Vein endothelial cell (primary cell): ENCODE measurements at places on chromosomes 16 and 17. TPM values are rescaled to one million over a fixed set of nuclear protein-coding genes. Genes with fewer than 3 reads are reported as not detected.

The SNAI3 gene
- 0.19 and 0.33 TPM in 2 replicates for total RNA-seq

The C17orf113 gene
- 0.29 and 0.33 TPM in 2 replicates for total RNA-seq

The ATP2A1 gene
- 0.19 and 1.6 TPM in 2 replicates for total RNA-seq

The ACSF3 gene
- 27.0 and 35.6 TPM in 2 replicates for total RNA-seq

The KRTAP3-2 gene
- not detected in 2 replicates for total RNA-seq

The HIGD1B gene
- total RNA-seq = not detected in 2 replicates

The SLC13A2 gene
- total RNA-seq = not detected in 2 replicates

The SOX8 gene
- 0.48 and 0.65 TPM in 2 replicates for total RNA-seq

The STAC2 gene
- total RNA-seq = not detected in 2 replicates

The IFT20 gene
- 40.3 and 50.6 TPM in 2 replicates for total RNA-seq

The C1QTNF8 gene
- not detected in 2 replicates for total RNA-seq

The CHST5 gene
- total RNA-seq = 0.33 TPM in 1 of 2 replicates, not detected in the other

The AATK gene
- total RNA-seq = 3.1 and 5.6 TPM in 2 replicates

The PSMD3 gene
- 155 and 179 TPM in 2 replicates for total RNA-seq

The SOX15 gene
- 0.33 TPM in 1 of 2 replicates, not detected in the other for total RNA-seq

The PNMT gene
- total RNA-seq = not detected in 2 replicates

The MGAT5B gene
- total RNA-seq = 2.0 and 2.2 TPM in 2 replicates

The DNASE1L2 gene
- 0.65 and 0.67 TPM in 2 replicates for total RNA-seq

The CACNG5 gene
- total RNA-seq = not detected in 2 replicates

The KRTAP1-1 gene
- not detected in 2 replicates for total RNA-seq

The UTS2R gene
- total RNA-seq = not detected in 2 replicates

The MYBBP1A gene
- total RNA-seq = 83.1 and 85.3 TPM in 2 replicates

The ENPP7 gene
- not detected in 2 replicates for total RNA-seq

The KRT16 gene
- not detected in 2 replicates for total RNA-seq

The TMEM92 gene
- total RNA-seq = under 0.01 and 0.29 TPM in 2 replicates

The EPX gene
- total RNA-seq = not detected in 2 replicates

The EVI2A gene
- 0.19 and 0.33 TPM in 2 replicates for total RNA-seq

The SDR42E2 gene
- total RNA-seq = not detected in 2 replicates

The AOC2 gene
- 0.65 and 1.9 TPM in 2 replicates for total RNA-seq

The RAP1GAP2 gene
- total RNA-seq = 1.8 and 8.8 TPM in 2 replicates

The TEKT5 gene
- total RNA-seq = 0.65 TPM in 1 of 2 replicates, not detected in the other

The SETD6 gene
- 7.6 and 11.4 TPM in 2 replicates for total RNA-seq

The KRT31 gene
- not detected in 2 replicates for total RNA-seq

The RPL23 gene
- 975 and 1,055 TPM in 2 replicates for total RNA-seq

The PPY gene
- not detected in 2 replicates for total RNA-seq

The ZNF597 gene
- total RNA-seq = 2.5 and 2.9 TPM in 2 replicates

The TMC7 gene
- total RNA-seq = 4.2 and 8.8 TPM in 2 replicates

The SIAH1 gene
- total RNA-seq = 27.4 and 28.2 TPM in 2 replicates

The TMEM235 gene
- total RNA-seq = not detected in 2 replicates

The HSPB9 gene
- not detected in 2 replicates for total RNA-seq

The CMTM2 gene
- not detected in 2 replicates for total RNA-seq

The CLEC3A gene
- total RNA-seq = not detected in 2 replicates

The RPH3AL gene
- total RNA-seq = 11.9 and 18.0 TPM in 2 replicates

The TCAP gene
- total RNA-seq = 0.65 and 0.67 TPM in 2 replicates

The MIF4GD gene
- total RNA-seq = 11.6 and 13.7 TPM in 2 replicates

The GLP2R gene
- total RNA-seq = not detected in 2 replicates

The MYO15B gene
- 17.4 and 17.6 TPM in 2 replicates for total RNA-seq

The CHST4 gene
- not detected in 2 replicates for total RNA-seq

The ABCA6 gene
- 34.3 and 51.7 TPM in 2 replicates for total RNA-seq

The PIMREG gene
- total RNA-seq = 8.8 and 16.2 TPM in 2 replicates

The SSTR5 gene
- total RNA-seq = 1.3 TPM in 1 of 2 replicates, not detected in the other

The HSD17B1 gene
- total RNA-seq = 0.10 and 0.65 TPM in 2 replicates

The OR1A1 gene
- total RNA-seq = not detected in 2 replicates
